ENCODE measurements at places on chromosomes 2 and 18.

- no peak for DNase-seq
Measured at GRCh38 chr18:79604205-79604912, 75.2 kb upstream of the CTDP1 start.

GRCh38 chr2:31956312-31956711 is 54.5 kb downstream of the MEMO1 start:
- DNase-seq = no peak

DNA sequence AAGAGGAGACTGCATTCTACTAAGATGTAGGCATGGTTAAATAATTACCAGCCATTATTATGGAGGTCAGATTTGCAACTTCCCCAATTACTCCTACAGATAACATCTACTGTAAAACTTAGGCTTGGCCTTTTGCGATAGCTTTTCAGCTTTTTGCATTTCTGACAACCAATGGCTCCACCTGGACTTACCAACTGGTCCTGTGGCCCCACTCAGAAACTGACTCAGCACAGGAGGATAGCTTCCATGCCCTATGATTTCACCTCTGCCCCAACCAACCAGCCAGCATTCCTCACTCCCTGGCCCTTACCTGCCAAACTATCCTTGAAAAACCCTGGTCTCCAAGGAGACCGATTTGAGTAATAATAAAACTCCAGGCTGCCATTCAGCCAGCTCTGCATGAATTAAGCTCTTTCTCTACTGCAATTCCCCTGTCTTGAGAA is 28.2 kb downstream of the TUBB6 start:
- no peak for DNase-seq

GRCh38 chr2:95158891-95159619 is 593 bp downstream of the ZNF514 start:
- DNase-seq = no peak

GRCh38 chr2:55384786-55385185 is 34.9 kb downstream of the CCDC88A start:
- no peak for DNase-seq

- no peak for DNase-seq
Measured at GRCh38 chr2:26710743-26711456, 18.4 kb downstream of the KCNK3 start.

DNA sequence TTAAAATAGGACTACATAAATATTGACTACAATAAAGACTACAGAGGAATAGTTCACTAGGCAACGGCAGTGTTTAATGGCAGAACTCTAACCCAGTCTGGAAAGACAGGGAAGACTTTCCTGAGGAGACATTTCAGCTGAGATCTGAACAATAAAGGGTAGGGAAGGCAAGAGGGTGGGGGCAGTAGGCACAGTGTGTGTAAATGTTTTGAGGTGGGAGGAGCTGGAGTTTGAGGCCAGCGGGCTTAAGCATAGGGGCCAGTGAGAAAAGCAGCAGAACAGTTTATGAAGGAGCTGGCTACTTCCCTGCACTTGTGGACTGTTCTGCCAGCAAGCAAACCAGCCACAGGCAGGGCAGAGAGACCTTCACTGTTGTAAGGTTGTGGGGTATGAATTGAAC is 76.6 kb upstream of the UGP2 start:
- no peak for DNase-seq

DNA sequence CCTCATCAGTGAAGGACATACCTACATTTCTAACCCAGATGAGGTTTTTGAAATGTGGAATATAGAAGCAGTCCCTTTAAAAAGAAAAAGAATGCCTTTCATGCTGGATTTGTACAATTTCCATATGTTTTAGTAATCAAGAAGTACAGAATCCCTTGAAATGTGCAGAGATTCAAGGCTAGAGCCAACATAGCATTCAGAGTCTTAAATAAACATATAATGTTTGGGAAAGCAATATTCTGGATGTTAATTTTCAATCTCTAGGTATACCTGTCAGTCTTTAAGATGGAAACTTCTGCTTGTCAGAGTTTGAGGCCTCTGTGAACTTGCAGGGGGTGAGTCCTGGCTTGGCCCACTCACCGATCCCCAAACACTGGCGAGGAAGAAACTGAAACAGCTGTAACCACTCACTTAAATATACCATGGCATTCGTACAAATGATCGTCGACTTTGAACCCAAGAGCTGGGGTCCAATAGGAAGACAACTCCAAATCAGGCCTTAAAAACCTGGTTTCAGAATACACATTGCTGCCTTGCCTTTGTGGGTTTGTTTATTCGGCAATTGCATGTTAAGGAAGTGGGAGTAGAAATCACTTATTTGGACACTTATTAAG is 132.8 kb upstream of the NCK2 start:
- DNase-seq = no peak

GRCh38 chr2:37575780-37576179 is 95.7 kb downstream of the CDC42EP3 start:
- DNase-seq = no peak

GRCh38 chr2:180124273-180125139 is 117.4 kb upstream of the CWC22 start:
- no peak for DNase-seq

DNA sequence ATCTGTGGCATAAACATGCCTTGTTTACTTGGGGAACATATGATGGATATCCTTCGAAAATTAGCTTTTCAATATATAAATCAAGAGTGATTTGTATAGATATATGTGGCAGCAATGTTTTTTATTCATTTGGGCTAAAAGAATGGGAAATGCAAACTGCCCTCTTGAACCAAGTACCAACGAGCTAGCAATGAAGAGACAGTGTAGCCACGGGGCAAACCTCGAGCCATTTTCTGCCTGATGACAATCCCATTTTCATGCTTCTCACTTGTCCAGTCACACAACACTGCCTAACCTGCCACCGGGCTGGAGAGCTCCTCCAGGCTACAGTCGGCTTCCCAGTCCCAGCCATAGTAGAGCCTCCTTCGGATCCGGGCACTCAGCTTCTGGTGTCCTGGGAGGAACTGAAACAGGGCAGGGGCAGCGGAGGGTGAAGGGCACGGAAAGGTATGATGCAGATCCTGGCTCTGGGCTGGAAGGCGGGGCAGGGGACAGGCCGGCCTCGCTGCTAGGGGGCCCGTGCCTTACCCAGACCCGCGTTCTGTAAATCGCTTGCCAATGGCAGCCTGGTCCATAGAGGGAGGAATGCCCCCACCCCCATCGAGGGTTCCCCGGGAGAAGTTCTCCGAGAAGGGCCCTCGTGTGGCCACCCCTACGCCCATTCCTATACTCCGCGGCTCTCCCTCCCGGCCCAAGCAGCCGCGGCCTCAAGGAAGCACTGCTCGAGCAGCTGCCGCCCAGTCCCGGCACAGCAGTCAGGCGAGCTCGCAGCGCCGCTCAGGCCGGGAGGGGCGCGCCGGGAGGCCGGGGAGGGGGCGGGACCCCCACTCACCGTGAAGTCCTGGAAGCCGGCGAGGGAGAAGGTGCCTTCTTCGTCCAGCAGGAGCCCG is 552 bp downstream of the CNPPD1 start:
- peak; percentile 16 for DNase-seq

GRCh38 chr2:115094441-115094840 is 652.0 kb downstream of the DPP10 start:
- no peak for DNase-seq

- no peak for DNase-seq
Measured at GRCh38 chr2:119156891-119157773, 1.4 kb downstream of the C1QL2 start.

DNA sequence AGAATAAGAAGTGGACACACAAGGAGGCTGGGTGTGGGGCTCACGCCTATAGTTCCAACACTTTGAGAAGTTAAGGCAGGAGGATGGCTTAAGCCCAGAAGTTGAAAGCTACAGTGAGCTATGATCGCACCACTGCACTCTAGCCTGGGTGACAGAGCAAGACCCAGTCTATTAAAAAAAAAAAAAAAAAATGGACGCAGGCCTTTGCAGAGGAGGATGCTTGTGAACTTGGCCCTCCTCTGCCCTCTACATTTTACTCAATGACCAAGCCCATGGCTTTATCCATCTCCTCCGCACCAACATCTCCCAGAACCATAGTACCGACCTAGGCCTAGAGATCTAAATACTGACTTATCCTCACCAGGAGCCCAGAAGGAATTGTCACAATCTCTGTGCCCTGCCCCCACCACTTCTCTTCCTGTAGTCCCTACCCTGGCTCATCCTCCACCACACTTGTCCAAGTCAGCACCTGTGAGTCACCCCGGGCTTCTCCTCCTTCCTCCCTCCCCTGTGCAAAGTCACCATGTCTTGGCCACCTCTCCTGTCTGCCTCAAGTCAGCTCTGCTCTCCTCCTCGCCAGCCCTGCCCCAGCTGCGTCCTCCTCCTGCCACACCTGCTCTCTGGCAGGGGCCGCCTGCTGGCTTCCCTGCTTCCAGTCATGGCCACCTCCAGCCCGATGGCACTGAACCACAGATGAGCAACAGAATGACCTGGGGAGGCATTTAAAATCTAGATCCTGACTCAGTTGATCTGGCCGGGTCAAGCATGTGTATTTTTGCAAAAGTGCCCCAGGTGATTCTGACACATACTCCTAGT is 35.8 kb upstream of the ASPRV1 start:
- no peak for DNase-seq

GRCh38 chr18:78422336-78422735 is 557.3 kb upstream of the SALL3 start:
- no peak for DNase-seq

DNA sequence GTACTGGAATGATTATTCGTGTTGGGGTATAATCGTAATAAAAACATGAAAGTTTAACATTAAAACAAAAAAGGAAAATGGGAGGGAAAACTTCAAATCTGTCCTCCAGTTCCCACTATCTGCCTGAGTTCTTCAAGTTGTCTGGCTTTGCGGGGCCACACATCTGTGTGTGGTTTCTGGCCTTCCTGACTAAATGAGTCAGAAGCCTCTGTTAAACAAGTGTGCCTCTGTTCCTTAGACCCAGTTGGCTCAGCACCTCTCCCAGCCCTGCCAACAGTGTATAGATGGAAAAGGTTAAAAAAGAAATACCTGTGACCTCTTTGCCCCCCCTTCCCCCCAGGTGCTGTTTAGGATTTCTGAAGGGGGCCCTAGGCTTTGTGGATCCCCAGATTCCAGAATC is 30.2 kb downstream of the XDH start:
- DNase-seq = no peak

DNA sequence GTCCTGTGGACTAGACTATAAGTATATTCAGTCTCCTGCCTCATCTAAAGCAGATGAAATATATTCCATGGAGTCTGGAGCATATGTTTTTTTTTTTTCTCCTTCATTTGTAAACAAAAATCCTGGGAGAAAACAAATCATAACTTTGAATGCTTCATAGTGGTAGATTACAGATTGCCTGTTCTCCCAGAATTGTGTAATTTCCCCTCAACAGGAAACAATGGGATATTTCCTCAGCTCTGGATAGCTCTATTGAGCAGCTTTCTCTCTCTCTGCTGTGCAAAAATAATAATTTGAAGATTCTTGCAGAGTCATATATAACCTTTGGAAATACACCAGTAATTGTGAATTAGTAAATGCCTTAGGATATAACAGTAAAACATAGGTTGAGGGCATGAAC is 1406.6 kb upstream of the ACVR2A start:
- DNase-seq = no peak

DNA sequence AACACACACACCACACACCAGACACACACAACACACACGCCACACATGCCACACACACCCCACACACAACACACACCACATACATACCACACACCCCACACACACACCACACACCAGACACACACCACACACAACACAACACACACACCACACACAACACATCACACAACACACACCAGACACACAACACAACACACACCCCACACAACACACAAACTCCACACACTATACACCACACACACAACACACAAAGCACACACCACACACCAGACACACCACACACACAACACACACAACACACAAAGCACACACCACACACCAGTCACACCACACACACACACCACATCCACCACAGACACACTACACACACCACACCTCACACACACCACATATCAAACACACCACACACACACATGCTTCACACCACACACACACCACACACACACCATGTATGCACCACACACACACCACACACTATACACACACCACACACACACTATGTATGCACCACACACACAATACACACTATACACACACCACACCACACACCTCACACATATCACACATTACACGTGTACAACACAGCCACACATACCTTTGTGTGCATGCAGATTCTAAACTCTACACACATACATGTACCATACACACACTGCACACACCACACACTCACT is 72.2 kb downstream of the TMEM18 start:
- no peak for DNase-seq

- no peak for DNase-seq
Measured at GRCh38 chr18:8726963-8727705, 21.8 kb downstream of the MTCL1 start.

DNA sequence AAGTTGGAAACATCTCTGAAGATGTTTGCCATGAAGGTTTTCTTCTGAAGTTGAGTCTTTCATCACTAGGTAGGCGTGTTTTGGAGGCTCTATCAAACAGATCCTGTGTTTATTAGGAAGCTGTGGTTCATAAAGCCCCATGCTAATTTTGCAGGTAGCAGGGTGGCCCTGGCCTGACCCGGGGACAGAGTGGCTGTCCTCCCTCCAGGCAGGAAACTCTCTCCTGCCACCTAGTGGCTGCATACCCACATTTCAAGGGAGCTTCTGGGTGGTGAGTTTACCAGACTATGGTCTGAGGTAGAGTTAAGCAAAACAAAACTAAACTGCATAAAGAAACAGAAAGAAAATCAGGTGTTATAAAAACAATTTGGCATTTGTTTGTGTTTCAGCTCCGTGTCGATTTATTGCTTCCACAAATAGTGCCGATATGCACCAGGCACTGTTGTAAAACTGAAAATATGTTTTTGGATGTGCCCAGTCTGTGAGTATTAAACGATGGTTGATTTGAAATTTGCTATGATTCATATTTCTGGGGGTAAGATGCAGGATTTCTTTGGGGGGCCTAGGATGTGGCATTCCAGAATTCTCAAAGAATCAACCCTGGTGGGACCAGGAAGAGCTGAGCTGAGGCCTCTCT is 26.0 kb upstream of the IL37 start:
- peak; percentile 55 for DNase-seq

DNA sequence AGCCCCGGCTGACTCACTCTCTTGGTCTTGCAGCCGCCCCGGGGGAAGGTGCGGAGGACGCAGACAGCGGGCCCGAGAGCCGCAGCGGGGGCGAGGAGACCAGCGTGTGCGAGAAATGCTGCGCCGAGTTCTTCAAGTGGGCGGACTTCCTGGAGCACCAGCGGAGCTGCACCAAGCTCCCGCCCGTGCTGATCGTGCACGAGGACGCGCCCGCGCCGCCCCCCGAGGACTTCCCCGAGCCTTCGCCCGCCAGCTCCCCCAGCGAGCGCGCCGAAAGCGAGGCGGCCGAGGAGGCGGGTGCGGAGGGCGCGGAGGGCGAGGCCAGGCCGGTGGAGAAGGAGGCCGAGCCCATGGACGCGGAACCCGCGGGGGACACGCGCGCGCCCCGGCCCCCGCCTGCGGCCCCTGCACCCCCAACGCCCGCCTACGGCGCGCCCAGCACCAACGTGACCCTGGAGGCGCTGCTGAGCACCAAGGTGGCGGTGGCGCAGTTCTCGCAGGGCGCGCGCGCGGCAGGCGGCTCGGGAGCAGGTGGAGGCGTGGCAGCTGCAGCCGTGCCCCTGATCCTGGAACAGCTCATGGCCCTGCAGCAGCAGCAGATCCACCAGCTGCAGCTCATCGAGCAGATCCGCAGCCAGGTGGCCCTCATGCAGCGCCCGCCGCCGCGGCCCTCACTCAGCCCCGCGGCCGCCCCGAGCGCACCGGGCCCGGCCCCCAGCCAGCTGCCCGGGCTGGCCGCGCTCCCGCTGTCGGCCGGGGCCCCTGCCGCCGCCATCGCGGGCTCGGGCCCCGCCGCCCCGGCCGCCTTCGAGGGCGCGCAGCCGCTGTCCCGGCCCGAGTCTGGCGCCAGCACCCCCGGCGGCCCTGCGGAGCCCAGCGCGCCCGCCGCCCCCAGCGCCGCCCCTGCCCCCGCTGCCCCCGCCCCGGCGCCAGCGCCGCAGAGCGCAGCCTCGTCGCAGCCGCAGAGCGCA is 12.7 kb downstream of the SALL3 start:
- DNase-seq = no peak
